ENCODE measurements at places on chromosomes 5 and 9. TPM values are rescaled to one million over a fixed set of nuclear protein-coding genes. Genes with fewer than 3 reads are reported as not detected.

DNA sequence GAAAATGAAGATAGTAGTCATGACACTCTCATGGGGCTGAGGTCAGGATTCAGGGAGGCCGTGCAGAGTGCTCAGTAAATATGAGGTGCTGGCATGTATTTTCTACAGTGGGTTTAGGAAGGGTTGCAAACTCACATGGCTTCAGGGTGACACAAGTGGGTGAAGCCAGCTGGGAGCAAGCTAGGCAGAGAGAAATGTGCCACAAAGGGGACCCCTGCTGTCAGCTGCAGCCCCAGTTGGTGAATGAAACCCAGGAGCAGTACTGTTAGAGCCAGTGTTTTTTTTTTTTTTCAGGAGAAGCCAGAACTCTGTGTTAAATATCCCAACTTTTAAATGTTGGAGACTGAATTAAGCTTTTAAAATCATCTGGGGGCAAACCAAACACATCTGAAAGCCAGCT is 75.3 kb downstream of the INSYN2B start:
- H3K27me3 ChIP-seq = no peaks in the 10 kb centered on the region
- no peak for DNase-seq
- no peaks in the 10 kb centered on the region for H3K4me1 ChIP-seq
- no peak overlapping the region for H3K4me3 ChIP-seq
- H3K36me3 ChIP-seq = no peaks in the 10 kb centered on the region
- H3K27ac ChIP-seq = no peak overlapping the region

CNTFR gene
- total RNA-seq = 4.2 TPM

S100Z gene
- 0.68 TPM for total RNA-seq

CER1 gene
- total RNA-seq = 0.29 TPM

DNA sequence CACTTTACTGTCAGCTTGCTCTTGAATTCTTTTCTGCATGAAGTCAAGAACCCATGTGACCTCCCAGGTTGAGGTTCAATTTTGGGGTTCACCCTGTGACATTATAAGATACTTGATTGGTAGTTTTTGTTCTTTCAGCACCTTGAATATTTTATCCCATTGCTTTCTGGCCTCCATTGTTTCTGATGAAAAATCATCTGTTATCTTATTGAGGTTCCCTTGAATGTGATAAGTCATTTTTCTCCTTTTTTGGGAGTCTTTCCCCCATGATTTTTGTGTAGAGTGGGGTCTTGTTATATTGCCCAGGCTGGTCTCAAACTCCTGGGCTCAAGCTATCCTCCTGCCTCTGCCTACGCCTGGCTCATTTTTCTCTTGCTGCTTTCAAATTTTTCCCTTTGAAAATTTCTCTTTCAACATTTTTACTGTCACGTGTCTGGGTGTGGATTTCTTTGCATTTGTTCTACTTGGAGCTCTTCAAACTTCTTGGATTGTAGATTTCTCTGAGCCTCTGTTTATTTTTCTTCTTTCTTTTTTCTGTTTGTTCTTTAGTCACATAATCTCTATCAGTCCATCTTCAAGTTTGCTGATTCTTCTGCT is 20.8 kb upstream of the SLC44A1 start:
- H3K4me3 ChIP-seq = no peak overlapping the region
- H3K36me3 ChIP-seq = no peaks in the 10 kb centered on the region
- no peak overlapping the region for H3K27ac ChIP-seq
- no peaks in the 10 kb centered on the region for H3K27me3 ChIP-seq
- H3K4me1 ChIP-seq = no peaks in the 10 kb centered on the region

- no peaks in the 10 kb centered on the region for H3K27me3 ChIP-seq
- no peak overlapping the region for H3K4me3 ChIP-seq
- DNase-seq = no peak
- H3K36me3 ChIP-seq = no peaks in the 10 kb centered on the region
These were observed 14.4 kb downstream of the ASS1 start for GRCh38 chr9:130459151-130459550.

- DNase-seq = no peak
- no peak overlapping the region for H3K4me3 ChIP-seq
- no peaks in the 10 kb centered on the region for H3K27me3 ChIP-seq
- peaks cover under 1% of the 10 kb centered on the region for H3K36me3 ChIP-seq
- no peaks in the 10 kb centered on the region for H3K4me1 ChIP-seq
These were observed 9.3 kb downstream of the CDO1 start for GRCh38 chr5:115806986-115807653.

Data from aorta (tissue), 5 donors.